ENCODE measurements at places on chromosomes 3 and 15.

DNA sequence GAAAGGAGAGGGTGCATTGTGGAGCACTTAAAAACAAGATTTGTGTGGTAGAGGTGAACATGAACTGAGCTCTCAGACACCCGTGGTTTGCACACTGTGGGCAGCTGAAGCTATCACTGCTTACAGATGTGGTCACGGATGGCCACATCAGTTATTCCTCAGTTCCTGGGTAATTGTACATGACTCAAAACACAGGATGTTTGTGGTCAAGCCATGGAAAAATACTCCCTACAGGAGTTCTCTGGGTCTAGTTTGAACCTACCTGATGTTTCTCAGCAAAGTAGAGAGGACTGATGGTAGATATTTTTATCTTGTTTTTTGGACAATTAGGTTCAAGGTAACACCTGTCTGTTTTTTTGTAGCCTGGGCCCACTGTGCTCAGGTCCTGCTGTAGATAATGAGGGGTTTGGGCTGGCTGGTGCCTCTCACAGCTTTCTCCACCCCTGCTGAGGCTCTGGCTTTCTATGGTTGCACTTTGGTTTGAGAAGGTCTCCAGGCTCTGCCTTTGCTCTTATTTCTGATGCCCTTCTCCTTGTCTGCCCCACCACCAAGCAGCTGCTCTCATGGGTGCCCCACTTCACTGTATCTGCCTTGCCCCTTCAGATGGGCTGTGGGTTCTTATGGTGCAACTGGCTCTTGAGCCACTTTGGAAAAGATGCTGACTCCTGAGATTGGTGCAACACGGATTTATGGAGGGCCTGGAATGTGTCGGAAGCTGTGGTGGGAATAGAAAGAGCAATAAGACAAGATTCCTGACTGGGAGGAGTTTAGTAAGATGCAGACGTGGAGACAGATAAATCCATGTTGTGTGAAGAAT is 40.1 kb downstream of the CDCP1 start:
- no peak for DNase-seq

GRCh38 chr3:139122221-139122581 is 77.5 kb upstream of the PRR23C start:
- no peak for DNase-seq

- DNase-seq: no peak
Observed at GRCh38 chr3:154025007-154025406, 96.2 kb upstream of the ARHGEF26 start.

GRCh38 chr3:184134746-184135148 is 411 bp upstream of the EIF2B5 start:
- DNase-seq: no peak

DNA sequence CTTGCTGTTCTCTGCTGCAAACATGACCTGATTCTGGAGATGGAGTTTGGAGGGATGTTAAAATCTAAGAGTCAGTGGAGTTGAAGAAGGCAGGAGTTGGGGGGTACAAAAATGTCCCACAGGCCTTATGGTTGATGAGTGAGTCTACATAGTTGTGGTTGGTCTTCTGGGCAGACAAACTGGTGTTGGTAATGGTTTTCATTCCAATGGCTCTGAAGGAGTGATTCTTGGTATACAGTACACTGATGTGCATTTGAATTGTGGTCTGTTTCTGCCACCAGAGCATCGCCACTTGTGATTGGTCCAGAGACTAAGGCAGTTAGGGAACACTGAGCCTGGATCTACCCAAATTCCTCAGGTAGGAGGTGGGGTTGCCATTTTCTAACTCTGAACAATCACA is 514.1 kb upstream of the CFAP20DC start:
- DNase-seq: no peak

- DNase-seq: no peak
Observed at GRCh38 chr3:963755-964154, 129.1 kb upstream of the CNTN6 start.

GRCh38 chr15:44087578-44088465 is 107.2 kb downstream of the FRMD5 start:
- DNase-seq: no peak

- DNase-seq: no peak
Observed at GRCh38 chr3:173467501-173467900, 70.0 kb downstream of the NLGN1 start.

DNA sequence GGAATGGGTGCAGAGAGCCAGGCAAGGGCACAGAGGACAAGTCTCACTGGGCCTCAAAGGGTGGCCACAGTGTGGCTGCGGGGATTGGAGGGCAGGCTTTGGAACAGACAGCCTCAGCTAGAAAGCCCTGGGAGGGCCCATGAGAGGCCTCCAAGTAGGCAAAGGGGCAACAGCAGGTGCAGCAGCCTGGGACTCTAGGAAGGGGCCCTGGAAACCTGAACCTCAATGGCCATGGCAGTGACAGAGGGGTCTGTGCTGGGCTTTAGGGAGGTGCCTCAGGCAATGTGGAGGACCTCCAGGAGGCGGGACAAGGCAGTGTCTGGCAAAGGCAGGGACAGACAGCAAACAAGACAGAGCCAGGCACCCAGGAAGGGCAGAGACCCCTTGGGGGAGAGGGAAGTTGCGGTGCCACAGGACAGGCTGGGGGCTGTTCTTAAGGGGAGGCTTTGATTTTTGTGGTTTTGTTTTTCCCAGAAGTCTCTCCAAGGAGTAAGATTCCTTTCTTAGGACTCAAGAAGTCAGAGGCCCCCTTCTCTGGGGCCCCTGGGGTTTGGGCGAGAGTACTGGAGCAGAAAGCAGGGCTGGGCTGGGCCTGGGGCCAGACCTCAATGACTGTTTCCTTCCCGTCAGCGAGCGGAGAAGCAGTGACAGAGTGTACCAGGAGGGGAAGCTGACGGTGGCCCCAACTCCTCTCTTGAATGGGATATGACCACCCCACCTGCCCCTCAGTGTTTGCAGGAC is 9.7 kb downstream of the STOML1 start:
- no peak for DNase-seq

Data from stimulated activated CD8-positive, alpha-beta memory T cell treated with anti-CD3 and anti-CD28 coated beads, Interleukin-4, amount 100 ng/mL, for 4 hours (primary cell).